ENCODE measurements at places on chromosomes 12 and 14.

DNA sequence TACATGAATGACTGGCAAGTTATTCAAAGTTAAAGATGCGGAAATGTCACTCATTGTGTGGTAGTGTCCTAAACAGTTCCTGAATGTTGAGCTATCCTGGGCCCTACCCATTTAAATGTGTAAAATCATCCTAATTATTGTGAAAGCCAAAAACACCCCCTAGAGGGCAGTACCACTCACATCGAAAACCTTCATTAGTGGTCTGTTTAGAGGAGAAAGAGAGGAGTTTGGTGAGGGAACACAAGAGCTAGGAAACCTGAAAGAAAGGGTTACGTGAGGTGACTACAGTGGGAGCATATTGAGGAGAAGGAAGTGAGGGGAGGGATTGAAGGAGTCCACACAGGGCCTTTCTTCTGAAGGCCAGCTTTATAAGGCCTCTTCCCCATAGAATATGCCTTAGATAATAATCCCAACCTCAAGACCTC, 2.5 kb upstream of the TEP1 start:
- peak; percentile 43 for DNase-seq

DNA sequence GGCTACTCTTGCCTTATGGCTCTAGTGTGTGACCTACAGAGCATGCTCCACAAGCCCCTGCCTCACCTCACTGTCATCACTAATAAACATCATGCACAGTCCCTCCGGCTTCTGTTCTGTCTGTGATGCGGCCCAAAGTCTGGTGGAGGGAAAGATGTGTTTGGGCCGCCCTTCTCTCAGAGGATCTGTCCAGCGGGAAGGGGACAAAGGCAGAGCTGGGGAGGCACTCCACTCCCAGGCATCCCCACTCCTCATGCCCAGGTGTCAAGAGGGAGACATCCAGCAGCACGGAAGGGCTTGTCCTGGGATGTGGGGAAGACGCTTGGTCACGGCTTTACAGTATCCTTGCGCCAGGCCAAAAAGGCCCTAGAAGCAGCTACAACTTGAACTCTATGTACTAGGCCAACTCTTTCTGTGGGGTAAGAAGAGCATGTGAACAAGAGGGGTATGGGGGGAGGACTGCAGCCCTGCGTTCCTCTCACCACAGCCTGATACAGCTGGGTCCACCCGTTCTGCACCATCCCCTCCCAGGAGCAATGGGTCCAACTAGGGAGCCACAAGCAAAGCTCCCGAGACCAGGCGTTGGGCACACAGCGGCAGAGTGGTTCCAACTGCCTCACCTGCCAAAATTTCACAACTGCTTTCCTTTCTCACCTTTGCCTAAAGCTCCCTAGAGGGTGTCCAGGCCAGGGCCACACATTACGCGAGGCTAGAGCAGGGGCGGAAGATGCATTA, 10.7 kb downstream of the CACNB3 start:
- DNase-seq, result no peak

DNA sequence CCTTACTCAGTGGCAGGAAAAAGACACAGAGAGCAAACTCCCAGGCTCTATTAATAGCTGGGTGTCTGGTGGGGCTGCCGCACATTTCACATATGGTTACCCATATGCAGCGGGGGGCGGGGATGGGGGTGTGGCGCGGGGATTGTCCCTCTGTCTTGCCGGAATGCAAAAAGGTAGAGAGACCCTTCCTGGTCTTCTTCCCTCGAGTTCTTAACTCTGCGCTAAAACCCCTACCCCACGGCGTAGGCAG, 1.7 kb downstream of the PRMT8 start:
- DNase-seq, result no peak

- no peak for DNase-seq
These were observed 38.3 kb downstream of the RPS6KA5 start for GRCh38 chr14:91021991-91022621.

- DNase-seq, result no peak
These were observed 97.8 kb downstream of the SPTSSA start for GRCh38 chr14:34364201-34364600.

Measured in HCT116 (cell line).